ENCODE measurements at places on chromosomes 4 and X. TPM values are rescaled to one million over a fixed set of nuclear protein-coding genes. Genes with fewer than 3 reads are reported as not detected.

DNA sequence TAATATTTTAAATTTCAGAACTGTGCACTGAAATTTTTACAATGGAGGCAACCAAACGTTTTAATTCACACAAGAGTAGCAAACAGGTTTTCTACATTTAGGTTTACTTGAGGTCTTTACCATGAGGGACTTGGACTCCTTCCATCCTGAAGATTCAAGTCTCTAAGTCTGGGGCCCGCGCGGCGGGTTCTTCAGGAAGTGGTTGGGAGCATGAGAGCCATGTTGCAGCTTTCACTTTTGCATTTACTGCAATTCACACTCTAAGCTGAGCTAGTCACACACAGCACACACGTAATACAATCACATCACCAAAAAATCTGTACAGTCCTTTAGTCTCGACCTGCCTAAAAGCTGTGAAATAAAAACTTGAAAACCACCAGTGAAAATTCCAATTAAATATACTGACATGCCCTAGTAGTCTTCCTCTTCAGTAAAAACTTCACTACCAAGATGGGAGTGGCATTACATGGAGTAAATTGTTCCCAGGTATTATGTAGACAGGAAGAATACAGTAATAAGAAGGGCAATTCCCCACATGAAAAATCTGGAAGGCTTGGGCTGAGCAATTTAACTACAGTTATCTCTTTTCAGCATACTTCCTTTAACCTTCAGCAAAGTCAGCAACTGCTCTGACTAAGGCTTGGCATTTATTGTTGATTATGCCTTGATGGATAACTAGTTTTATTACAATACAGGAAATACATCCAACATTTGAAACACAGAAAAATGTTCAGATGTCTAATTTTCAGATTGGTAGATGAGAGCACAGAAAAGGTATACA, 571.1 kb upstream of the DIPK2B start:
- H3K4me1 ChIP-seq: peaks cover 34% of the 10 kb centered on the region
- peaks cover 17% of the 10 kb centered on the region for H3K36me3 ChIP-seq
- H3K4me3 ChIP-seq: peak overlapping the region; percentile 93
- H3K27ac ChIP-seq: peak overlapping the region; percentile 96

GRCh38 chrX:17527135-17527701, 152.2 kb downstream of the NHS start:
- H3K4me3 ChIP-seq: no peak overlapping the region
- H3K4me1 ChIP-seq: peaks cover 21% of the 10 kb centered on the region
- no peaks in the 10 kb centered on the region for H3K36me3 ChIP-seq
- no peaks in the 10 kb centered on the region for H3K27me3 ChIP-seq
- H3K27ac ChIP-seq: no peak overlapping the region

DNA sequence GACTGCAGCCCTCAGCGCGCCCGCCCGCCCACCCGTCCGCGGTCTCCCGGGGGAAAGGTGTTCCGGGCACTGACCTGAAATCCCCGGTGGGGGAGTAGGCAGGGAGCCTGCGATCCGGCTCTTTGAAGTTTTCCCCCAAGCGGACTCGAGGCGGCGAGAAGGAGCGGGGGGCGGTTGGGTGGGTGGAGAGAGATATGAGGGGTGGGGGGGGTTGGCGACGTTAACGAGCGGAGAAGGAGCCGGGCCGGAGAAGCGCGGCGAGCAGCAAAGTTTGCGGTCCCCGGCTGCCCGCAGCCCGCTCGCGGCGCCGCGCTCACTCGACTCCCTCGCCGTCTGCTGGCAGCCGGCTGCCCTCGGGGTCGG, 636 bp downstream of the BCOR start:
- peak overlapping the region; percentile 51 for H3K4me3 ChIP-seq
- no peaks in the 10 kb centered on the region for H3K36me3 ChIP-seq
- no peaks in the 10 kb centered on the region for H3K27me3 ChIP-seq
- no peak overlapping the region for H3K27ac ChIP-seq

DNA sequence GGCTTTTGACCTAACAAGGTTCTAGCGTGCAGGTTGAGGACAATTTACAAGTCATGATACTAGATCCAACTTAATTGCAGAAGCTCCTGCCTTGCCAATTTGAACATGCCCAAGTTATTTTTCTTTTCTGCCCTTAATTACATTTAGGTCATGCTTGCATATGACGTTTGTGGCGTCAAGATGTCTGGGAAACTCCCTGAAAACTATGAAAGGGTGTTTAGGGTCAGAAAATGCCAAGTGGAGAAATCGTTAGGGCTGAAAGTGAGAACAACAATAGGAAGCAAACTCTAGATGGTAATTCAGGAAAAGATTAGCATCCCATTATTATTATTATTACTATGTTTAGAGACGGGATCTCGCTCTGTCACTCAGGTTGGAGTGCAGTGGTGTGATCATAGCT, 38.2 kb upstream of the PLAC8 start:
- no peak for DNase-seq
- no peaks in the 10 kb centered on the region for H3K4me1 ChIP-seq
- H3K27me3 ChIP-seq: no peaks in the 10 kb centered on the region
- H3K36me3 ChIP-seq: no peaks in the 10 kb centered on the region

GRCh38 chrX:148380107-148380506, 120.3 kb upstream of the AFF2 start:
- no peak overlapping the region for H3K4me3 ChIP-seq
- H3K36me3 ChIP-seq: no peaks in the 10 kb centered on the region
- H3K27me3 ChIP-seq: no peaks in the 10 kb centered on the region
- DNase-seq: no peak
- no peak overlapping the region for H3K27ac ChIP-seq

DNA sequence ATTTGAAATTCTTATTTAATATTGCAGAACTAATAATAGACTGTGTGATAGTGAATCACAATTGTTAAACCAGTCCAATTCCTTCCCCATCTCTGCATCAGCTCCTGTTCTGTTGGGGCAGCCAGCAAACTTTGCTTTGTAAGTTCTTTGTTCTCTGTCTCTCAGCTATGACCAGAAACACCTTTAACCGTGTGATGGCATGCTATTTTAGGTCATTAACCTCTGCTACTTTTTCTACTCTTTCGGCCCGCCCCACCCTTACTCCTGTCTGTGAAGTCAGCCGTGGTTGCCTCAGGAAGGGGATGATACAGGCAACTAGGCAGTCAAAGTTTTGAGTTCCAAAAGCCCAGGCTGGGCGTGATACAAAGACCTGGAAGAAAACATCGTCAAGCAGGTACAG, 51.3 kb upstream of the EGFL6 start:
- H3K27ac ChIP-seq: no peak overlapping the region
- no peaks in the 10 kb centered on the region for H3K4me1 ChIP-seq
- no peaks in the 10 kb centered on the region for H3K27me3 ChIP-seq
- no peak for DNase-seq
- no peak overlapping the region for H3K4me3 ChIP-seq

GRCh38 chr4:38695809-38696208, 31.8 kb downstream of the KLF3 start:
- no peak for DNase-seq
- H3K4me3 ChIP-seq: no peak overlapping the region
- H3K4me1 ChIP-seq: no peaks in the 10 kb centered on the region
- peaks cover 74% of the 10 kb centered on the region for H3K36me3 ChIP-seq
- no peaks in the 10 kb centered on the region for H3K27me3 ChIP-seq

GRCh38 chrX:23503835-23504539, 163.3 kb upstream of the PRDX4 start:
- H3K4me1 ChIP-seq: peaks cover 14% of the 10 kb centered on the region
- H3K36me3 ChIP-seq: no peaks in the 10 kb centered on the region
- DNase-seq: peak; percentile 91
- H3K4me3 ChIP-seq: no peak overlapping the region
- H3K27me3 ChIP-seq: no peaks in the 10 kb centered on the region
- peak overlapping the region; percentile 47 for H3K27ac ChIP-seq

DNA sequence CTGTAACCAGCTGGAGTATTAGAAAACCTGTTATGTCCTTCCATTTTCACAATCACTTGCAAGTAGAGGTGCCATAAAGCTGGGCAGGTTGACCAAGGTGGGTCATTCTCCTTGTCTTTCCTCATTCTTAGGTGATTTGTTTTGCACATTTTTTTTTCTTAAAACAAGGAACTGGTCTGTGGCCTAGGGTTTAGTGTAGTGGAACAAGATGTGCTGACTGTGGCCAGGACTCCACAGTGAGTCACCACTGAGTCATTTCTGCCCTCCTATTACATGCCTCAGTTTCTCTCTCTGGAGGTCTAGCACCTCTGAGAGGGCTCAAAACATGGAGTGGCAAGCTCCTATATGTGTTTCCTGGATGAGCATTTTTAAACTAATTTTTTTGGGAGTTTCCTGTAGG, 355.9 kb downstream of the GPM6A start:
- no peaks in the 10 kb centered on the region for H3K36me3 ChIP-seq
- no peak for DNase-seq
- H3K27me3 ChIP-seq: no peaks in the 10 kb centered on the region
- no peak overlapping the region for H3K4me3 ChIP-seq
- H3K27ac ChIP-seq: no peak overlapping the region

GRCh38 chr4:124152132-124152531, 560.4 kb downstream of the ANKRD50 start:
- no peaks in the 10 kb centered on the region for H3K27me3 ChIP-seq
- no peak overlapping the region for H3K27ac ChIP-seq
- H3K4me1 ChIP-seq: no peaks in the 10 kb centered on the region

GRCh38 chr4:159103384-159103990, 608 bp downstream of the RAPGEF2 start:
- no peaks in the 10 kb centered on the region for H3K36me3 ChIP-seq
- DNase-seq: no peak
- H3K27me3 ChIP-seq: no peaks in the 10 kb centered on the region
- H3K27ac ChIP-seq: peak overlapping the region; percentile 84

- no peak overlapping the region for H3K27ac ChIP-seq
- DNase-seq: peak; percentile 2
- H3K36me3 ChIP-seq: no peaks in the 10 kb centered on the region
- no peaks in the 10 kb centered on the region for H3K4me1 ChIP-seq
Observed at GRCh38 chrX:87397103-87397886, 120.3 kb upstream of the KLHL4 start.

DNA sequence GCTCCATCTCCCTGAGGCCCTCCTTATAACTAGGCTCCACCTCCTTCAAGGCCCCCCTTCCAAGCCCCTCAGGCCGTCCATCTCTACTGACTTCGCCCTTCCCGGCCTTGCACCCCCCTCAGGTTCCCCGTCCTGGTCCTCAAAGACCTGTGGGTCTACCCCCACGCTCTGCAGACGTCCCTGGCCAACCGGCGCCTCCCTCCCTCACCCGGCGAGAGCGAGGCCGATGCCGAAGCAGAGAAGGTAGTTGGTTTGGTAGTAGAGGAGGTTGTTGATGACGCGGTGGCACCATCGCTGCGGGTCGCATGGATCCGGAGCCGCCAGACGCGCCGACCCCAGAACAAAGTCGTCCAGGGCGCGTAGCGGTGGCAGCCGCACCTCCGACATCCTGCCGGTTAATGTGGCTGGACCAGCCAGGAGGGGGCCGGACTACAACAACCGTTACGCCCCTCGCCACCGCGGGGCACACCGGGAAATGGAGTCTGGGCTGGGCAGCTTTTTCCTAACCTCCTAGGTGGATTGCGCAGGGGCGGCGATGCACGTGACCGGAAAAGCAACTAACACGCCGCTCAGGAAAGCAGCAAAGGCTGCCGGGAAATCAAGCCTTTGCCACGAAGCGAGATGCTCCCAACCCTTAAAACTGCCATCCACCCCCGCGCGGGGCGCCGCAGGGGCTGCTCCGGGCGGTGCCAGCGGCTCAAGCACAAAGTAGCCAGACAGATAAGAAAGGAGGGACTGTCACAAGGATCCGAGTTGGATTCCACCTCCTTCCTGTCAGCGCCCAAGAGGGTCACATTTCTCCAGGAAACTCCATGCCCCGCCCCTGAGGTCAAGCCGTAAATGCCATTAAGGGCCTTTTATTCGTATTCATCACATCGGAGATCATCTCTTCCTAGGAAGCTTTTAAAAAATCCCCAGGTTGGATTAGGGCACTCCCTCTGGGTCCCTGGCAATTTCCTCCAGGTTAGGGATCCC, at the start of gene PRAF2:
PRAF2 (minus strand) TSS at position 402 of the 975 bp plus-strand sequence; CDS start at position 387, 15 bp downstream.
- H3K36me3 ChIP-seq: no peaks in the 10 kb centered on the region
- H3K27me3 ChIP-seq: no peaks in the 10 kb centered on the region
- peak within 1 kb of the TSS; percentile 71 for H3K4me3 ChIP-seq
- peaks cover 10% of the 10 kb centered on the region for H3K4me1 ChIP-seq

- H3K4me1 ChIP-seq: no peaks in the 10 kb centered on the region
- H3K4me3 ChIP-seq: no peak overlapping the region
- H3K27ac ChIP-seq: no peak overlapping the region
- DNase-seq: no peak
Observed at GRCh38 chrX:97854086-97854485, 970.4 kb downstream of the RPA4 start.

GRCh38 chrX:848386-848785, 217.8 kb downstream of the SHOX start:
- H3K4me1 ChIP-seq: no peaks in the 10 kb centered on the region
- H3K27ac ChIP-seq: no peak overlapping the region
- no peaks in the 10 kb centered on the region for H3K27me3 ChIP-seq
- no peak for DNase-seq

GRCh38 chrX:13658602-13659001, 5.7 kb downstream of the TCEANC start:
- no peaks in the 10 kb centered on the region for H3K4me1 ChIP-seq
- no peaks in the 10 kb centered on the region for H3K27me3 ChIP-seq
- H3K27ac ChIP-seq: no peak overlapping the region
- no peak for DNase-seq

DNA sequence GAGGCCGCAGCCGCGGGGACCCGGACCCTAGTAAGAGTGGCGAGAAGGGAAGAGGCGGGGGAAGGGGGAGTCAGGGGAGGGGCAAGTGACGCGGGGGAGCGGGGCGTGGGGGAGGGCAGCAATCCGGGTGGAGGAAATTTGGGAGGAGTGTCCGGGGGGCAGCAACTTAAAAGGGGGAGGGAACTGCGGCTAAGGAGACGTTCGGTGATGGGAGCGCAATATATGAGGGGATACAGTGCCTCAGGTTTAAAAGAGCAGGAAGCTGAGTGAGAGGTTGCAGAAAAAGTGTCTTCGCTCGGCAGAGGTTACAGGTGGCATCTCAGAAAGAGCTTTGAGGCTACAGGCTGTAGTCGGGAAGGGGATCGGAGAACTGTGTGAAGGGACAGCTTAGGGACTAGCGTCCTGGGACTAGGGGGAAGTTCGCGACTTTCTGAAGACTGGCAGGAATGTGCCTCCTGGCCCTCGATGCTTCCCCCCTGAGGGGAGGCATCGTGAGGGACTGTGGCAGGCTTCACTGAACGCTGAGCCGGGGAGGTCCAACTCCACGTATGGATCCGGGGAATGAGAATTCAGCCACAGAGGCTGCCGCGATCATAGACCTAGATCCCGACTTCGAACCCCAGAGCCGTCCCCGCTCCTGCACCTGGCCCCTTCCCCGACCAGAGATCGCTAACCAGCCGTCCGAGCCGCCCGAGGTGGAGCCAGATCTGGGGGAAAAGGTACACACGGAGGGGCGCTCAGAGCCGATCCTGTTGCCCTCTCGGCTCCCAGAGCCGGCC, 519 bp downstream of the FOXO4 start:
- H3K36me3 ChIP-seq: no peaks in the 10 kb centered on the region
- peak; percentile 15 for DNase-seq
- peaks cover 3% of the 10 kb centered on the region for H3K4me1 ChIP-seq
- H3K27me3 ChIP-seq: no peaks in the 10 kb centered on the region
- H3K4me3 ChIP-seq: peak overlapping the region; percentile 81

GRCh38 chr4:79467246-79467932, 59.4 kb upstream of the GK2 start:
- no peaks in the 10 kb centered on the region for H3K36me3 ChIP-seq
- peak; percentile 23 for DNase-seq
- H3K27me3 ChIP-seq: no peaks in the 10 kb centered on the region
- H3K4me1 ChIP-seq: no peaks in the 10 kb centered on the region

Gene KLHL13
- 3.1 TPM for total RNA-seq

Gene RS1
- total RNA-seq: not detected

Gene TMSB15A
- total RNA-seq: 0.46 TPM

Gene FATE1
- not detected for total RNA-seq

Gene FMR1NB
- not detected for total RNA-seq

Gene CSTF2
- 14.6 TPM for total RNA-seq

Gene VSIG1
- not detected for total RNA-seq

Gene BRS3
- total RNA-seq: not detected

Gene SPANXC
- total RNA-seq: not detected
